NCI-H524 (cell line): ENCODE measurements at places on chromosomes 1 and 21.

GRCh38 chr1:200354243-200354642, 55.6 kb downstream of the ZNF281 start:
- no peak for DNase-seq

- DNase-seq: no peak
Measured at GRCh38 chr1:68093737-68094136, 43.3 kb upstream of the DIRAS3 start.

- no peak for DNase-seq
Measured at GRCh38 chr1:66176832-66177231, 357.1 kb upstream of the SGIP1 start.

- no peak for DNase-seq
Measured at GRCh38 chr1:8435569-8436071, 117.7 kb downstream of the SLC45A1 start.

DNA sequence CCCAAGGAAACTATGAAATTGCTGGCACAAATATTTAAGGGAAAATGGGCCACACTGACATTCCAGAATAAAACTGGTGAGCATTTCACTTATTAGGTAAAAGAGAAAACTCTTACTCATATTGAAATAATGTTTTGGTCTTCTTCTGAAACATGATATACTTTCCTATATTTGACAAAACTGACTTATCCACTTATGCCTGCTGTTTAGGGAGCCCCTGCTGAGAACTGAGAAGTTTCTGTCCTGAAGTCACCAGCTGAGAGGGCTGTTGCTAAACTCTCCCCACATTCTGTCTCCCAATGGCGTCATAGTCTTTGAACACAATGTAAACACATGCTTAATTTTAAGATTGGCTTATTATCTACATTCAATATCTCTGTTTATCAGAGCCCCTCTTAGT, 46.8 kb upstream of the ZC3H11B start:
- peak; percentile 86 for DNase-seq

- no peak for DNase-seq
Measured at GRCh38 chr1:232622981-232623380, 7.0 kb downstream of the SIPA1L2 start.

GRCh38 chr1:169630006-169630405, at the start of gene SELP:
Gene SELP (minus strand): TSS chr1:169630124. CDS start chr1:169630074, 50 bp downstream.
- no peak for DNase-seq

DNA sequence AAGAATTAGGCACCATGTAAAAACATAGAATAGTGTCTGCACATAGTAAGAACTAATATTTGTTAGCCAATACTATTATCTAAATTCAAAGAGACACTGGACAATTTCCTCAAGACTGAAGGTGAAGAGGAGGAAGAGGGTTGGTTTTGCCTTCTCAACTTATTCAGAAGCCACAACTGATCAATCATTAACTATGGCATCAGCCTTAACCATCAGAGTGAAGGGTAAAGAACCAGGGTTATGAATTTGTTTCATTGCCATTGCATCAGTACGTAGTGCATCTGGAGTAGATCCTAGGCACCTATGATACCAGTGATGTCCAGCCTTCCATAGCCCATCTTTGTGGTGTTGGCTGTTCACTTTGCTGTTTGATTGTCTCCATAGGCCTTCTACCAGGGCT, 421.7 kb upstream of the DEPDC1 start:
- DNase-seq: no peak

DNA sequence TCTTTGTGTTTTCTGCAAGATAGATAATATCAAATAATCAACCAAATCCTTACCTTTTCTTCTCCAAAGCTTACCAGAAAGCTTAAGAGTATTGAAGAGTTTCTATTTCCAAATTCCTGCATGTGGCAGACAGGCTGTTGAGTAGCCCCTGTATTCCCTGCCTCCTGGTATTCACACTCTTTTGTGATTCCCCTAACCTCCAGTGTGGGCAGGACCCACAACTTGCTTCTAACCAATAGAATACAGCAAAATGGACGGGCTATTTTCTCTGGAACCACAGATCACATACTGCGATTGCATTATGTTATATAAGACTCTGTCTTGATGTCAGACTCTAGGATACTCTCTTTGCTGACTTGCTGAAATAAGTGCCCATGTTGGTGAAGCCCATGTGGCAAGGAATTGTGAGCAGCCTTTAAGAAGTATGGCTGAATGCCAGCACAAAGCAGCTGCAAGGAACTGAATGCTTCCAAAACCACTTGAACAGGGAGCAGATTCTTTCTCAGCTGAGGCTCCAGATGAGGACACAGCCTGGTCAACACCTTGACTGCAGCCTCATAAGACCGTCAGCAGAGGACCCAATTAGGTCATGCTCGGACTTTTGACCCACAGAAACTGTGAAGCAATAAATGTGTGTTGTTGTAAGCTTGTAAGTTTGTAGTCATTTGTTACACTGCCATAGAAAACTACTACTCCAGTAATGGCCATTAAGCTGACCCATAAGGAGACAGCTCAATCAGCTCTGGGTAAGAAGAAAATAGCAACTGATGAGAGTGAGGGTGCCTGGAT, 47.9 kb upstream of the PLXNA2 start:
- peak; percentile 60 for DNase-seq

- peak; percentile 69 for DNase-seq
Measured at GRCh38 chr1:35499652-35500176, 57.5 kb downstream of the KIAA0319L start.

GRCh38 chr1:54404939-54405897, 976 bp downstream of the SSBP3 start:
- peak; percentile 26 for DNase-seq

- peak; percentile 97 for DNase-seq
Measured at GRCh38 chr1:215539803-215540570, 27.1 kb upstream of the KCTD3 start.

DNA sequence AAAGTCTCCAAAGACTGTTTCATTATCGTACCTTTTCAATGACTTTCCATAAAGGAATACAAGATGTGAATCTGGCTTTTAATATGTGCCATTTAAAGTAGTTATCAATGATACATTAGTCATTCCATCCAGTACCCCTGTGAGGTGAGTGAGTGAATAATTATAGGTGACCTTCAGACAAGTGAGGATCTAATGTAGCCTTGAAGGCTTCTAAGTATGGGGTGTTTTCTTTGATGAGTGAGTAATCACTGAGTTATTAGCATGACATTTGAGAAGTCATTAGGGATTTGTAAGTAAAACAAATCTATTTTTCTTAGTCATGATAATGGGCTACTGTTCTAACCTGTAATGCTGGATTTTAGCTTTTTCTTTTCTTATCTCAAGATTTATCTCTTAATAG, 831.4 kb downstream of the ADGRL2 start:
- DNase-seq: no peak

DNA sequence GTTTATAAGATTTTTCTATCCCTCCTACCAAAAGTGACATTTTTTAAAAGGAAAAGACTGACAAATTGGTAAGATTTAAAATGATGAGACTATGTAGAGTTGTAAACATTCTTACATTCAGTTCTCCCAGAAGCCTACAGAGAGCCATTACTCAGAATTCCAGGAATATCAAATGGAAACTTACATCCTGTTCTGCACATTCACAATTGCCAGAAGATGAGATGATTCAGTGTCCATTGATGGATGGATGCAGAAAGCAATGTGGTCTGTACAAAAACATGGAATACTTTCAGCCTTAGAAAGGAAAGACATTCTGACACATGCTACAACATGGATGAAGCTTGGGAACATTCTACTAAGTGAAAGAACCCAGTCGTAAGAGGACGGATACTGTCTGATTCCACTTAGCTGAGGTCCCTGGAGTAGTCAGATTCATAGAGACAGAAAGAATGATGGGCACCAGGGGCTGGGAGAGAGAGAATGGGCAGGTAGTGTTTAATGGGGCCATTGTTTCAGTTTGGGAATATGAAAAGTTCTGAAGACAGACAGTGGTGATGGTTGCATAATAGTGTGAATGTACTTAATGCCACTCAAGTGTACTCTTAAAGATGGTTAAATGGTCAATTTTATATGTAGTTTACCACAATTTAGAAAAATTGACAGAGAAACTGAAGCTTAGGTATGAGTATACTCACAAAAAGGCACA, 16.6 kb downstream of the MX1 start:
- no peak for DNase-seq

DNA sequence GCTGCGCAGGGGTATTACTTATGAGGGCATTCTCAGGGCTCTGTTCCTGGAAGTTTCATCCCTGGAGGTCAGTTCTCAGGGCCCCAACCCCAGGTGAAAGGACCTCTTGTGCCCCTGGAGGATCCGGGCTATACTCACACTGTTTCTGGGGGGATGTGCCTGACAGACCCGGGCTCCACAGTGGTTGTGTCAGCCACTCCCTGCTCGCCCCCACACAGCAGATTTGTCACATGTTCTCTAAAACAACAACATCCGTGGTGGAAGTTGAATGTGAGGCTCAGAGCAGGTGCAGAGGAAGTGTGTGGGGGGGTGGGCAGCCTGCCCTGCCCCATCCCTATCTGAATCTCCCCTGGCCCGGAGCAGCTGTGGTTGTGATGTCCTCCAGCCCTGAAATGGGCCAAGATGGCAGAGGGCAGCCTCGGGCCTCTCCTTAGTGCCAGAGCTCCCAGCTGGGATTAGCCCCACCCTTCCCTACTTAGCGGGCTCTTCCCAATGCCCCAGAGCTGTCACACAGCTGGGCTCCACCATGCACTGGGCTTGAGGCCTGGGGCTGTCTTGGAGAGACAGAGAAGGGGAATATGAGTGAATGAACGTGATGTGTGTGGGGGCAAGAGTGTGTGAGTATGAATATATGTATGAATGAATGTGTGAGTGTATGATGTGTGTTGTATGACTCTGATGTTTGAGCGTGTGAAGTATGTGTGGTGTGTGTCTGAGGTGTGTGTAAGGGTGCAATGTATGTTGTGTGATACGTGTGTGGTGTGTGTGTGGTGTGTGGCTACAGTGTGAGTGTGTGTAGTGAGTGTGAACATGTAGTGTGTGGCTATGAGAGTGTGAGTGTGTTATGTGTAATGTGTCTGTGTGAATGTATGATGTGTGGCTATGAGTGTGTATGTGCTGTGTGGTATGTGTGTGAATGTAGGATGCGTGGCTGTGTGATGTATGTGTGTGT, 1.5 kb upstream of the FCMR start:
- DNase-seq: peak; percentile 8

- DNase-seq: no peak
Measured at GRCh38 chr1:12052008-12052573, 11.0 kb upstream of the TNFRSF8 start.

GRCh38 chr1:174204697-174205308, 45.5 kb downstream of the RABGAP1L start:
- DNase-seq: no peak

DNA sequence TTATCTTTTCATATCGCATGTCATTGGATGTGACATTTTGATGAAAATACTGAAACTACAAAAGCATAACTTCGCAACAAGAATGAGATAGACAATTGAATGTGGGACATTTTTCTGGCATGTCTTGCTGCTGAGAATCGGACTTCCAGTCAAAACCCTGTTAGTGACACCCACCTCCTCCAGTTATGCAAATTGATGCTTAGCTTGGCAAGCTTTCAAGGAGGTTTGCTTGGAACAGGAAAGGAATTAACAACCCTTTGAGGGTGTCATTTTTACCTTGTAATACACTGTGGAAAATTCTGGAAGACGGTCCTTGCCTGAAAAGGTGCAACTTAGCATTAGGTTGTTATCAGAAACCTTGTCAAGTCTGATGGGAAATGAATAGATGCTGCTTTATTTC, 38.8 kb upstream of the FAM3B start:
- DNase-seq: no peak

GRCh38 chr1:42788021-42788420, 3.2 kb downstream of the TMEM269 start:
- peak; percentile 91 for DNase-seq

GRCh38 chr21:15976807-15977206, 247.0 kb downstream of the USP25 start:
- no peak for DNase-seq

DNA sequence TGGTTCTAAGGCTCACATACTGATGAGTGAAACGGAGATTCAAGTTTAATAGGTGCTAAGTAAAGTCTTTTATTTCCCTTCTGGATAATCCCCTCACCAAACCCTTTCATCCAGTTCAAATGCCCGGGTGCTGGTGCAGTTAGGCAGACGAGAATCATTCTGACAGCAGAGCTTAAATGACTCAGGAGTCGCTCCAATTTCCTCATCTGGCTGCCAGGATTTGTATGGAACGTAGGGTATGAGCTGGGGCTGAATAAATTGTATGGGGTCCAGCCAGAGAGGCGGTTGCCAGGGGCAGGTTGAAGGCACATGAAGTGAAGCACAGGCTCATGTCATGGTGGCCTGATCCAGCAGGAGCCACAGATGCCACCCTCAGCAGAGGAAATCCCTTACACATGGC, 76.0 kb downstream of the PAPPA2 start:
- DNase-seq: no peak

GRCh38 chr1:157035121-157035520, 10.4 kb downstream of the ARHGEF11 start:
- no peak for DNase-seq

- DNase-seq: no peak
Measured at GRCh38 chr1:67124455-67124854, 10.3 kb downstream of the C1orf141 start.

- DNase-seq: no peak
Measured at GRCh38 chr1:226314055-226314454, 5.1 kb upstream of the LIN9 start.

DNA sequence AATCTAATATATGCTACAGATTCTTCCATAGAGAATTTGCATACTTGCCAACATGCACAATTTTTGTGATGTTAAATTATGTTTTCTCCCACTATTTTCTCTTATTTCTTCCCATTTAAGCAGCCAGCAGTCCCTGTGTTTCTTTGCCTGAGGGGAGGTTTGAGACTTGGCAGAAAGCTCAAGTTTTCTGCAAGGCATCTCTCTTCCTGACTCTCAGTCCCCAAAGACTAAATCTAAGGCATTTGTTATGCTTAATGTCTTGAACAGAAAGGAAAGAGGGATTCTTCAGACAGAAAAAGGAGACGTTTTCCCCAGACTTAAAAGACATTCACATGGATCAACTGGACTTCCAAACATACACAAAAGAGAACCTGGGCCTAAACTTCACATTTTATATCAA, 354.4 kb downstream of the RYR2 start:
- no peak for DNase-seq

- no peak for DNase-seq
Measured at GRCh38 chr1:214136324-214136919, 144.5 kb upstream of the SMYD2 start.

DNA sequence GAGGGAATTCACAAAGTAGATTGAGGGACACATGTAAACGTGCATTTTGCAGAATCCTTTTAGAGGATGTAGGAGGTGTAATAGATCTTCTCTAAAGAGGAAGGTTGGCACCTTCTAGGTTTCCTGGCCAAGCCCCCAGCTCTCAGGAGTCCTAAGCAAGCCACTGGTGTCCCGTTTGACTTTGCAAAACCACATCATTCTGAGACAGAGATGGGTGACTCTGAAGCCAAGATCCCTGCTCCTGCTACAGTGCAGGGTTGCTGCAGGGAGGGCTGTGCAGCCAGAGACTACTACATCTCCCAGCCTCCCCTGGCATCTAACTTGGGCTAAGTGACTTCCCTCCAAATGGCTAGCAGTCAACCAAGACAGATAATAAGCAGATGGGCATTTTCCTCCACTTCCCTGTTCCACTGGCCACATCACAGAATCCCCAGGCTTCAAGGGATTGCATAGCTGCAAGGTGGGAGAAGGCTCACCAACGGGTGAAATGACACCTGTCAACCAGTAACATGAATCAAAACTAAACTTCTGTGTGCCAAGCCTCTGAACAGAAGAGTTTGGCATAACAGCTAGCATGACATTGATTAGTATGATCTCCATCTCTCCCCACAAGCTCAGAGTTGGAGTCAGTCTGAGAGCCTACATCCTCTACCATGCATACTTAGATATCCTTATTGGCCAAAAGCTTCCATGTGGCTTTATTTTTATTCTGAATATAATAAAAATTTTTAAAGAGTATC, 129.6 kb upstream of the COA6 start:
- DNase-seq: no peak

GRCh38 chr1:1215080-1215676, 1.2 kb upstream of the TNFRSF4 start:
- no peak for DNase-seq
